HT-29 (cell line): ENCODE measurements at places on chromosomes 6 and 20. TPM values are rescaled to one million over a fixed set of nuclear protein-coding genes. Genes with fewer than 3 reads are reported as not detected.
A peak's percentile ranks its signal among the peaks of the same experiment; 100 is the strongest.

The GMPR gene
- 0.08 and 0.55 TPM in 2 replicates for total RNA-seq

The NMBR gene
- total RNA-seq = not detected in 2 replicates

GRCh38 chr6:52724042-52724405 is 39.3 kb downstream of the GSTA2 start:
- DNase-seq = no peak

GRCh38 chr20:23679133-23680092 is 9.4 kb downstream of the CST4 start:
- DNase-seq = no peak

DNA sequence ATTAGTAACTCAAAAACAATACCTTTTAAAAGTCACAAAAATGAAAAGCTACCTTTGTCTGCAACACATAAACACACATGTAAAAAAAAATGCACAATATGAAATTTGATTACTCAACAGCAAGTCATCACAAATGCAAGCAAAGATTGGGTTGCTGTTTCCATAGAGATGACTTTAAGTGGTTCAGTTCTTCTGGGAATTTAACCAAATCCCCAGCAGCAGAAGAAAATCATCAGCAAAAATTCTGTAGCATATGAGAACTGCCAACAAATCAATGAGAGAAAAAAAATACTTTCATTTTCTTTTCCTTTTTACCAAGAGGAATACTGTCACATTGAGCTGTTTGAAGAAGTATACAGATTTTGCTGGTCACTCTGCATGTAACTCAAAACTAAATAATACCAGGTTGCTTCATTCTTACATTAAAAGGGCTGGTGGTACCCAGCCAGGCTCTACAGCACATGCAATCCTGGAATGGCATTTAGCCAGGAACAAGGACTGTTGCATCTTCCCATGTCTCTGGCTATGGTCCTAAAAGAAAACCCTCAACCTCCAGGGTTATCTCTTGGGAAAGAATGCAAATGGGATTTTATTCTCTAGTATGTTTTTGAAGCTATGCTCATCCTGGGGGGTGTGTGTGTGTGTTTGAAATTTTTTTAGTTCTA is 158.3 kb downstream of the OPRM1 start:
- DNase-seq = no peak

GRCh38 chr20:8155229-8155628 is 23.2 kb downstream of the PLCB1 start:
- peak; percentile 28 for DNase-seq

DNA sequence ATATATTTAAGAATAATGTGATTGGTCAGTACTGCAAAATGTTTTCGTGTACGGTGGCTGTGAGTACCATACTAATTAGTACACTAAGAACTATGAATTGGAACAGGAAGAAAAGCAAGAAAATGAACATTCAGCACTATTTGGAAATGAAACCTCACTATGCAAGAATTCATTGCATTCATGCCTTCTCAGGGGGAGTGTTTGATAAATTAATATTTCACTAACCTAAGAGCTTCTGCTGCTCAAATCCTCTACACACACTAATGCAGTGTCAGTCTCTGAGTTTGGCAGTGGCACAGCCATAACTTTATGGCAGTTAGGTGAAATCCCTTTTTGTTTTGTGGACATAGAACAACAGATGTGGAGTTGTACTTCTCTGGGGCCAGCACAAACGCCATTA is 60.1 kb downstream of the SLC16A10 start:
- no peak for DNase-seq

- DNase-seq = no peak
Observed at GRCh38 chr6:122495612-122496011, 24.0 kb upstream of the SERINC1 start.
